Thyroid gland (tissue), 4 donors: ENCODE measurements at places on chromosomes 3 and 15.

GRCh38 chr15:41915255-41915994, 21.6 kb upstream of the SPTBN5 start:
- no peak for DNase-seq

DNA sequence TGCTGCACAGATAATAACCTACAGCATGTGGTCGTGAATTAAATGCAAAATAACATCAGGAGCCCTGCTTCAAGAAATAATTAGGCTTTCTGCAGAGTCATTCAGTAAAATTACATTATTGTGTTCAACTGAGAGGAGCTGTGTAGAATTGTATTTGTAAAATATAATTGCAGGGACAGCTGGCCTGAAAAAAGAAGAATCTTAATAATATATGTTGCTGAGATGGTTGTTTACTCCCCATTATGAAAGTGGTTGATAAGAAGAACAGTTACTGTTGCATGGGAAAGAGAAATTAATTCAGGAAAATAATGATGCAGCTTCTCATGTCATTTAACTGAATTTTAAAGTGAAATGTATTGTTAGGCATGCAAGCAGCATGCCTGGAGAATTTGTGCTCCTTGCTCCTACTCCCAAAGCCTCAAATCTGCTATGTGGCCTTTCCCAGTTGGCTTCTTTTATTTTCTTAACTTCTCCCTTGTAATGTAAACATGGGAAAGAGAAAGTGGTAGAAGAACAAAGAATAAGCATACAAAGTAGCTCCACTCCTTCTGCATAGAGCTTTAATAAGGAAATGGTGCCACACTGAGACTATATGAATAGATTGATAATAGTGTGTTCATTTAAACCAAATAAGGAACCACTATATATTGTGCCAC, 100.1 kb downstream of the VGLL3 start:
- no peak for DNase-seq

DNA sequence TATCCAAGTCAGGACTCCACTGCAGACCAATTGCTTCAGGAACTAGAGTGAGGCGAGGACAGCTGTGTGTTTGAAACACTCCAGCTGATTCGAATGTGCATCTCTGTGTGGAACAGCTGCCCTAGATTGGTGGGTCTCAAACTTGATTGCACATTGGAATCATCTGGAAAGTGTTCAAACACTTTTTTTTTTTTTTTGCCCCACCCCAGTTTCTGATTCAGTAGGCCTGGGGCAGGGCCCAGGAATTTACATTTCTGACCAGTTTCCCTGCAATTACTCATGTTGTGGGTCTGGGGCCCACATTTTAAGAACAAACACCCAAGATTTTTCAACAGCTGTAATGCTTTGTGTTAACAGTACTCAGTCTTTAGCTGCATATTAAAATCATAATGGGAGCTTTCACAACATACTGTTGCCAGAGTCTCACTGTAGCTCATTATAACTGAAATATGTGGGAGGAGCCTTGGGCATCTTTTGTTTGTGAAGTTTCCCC, 156.6 kb downstream of the NR1D2 start:
- no peak for DNase-seq

DNA sequence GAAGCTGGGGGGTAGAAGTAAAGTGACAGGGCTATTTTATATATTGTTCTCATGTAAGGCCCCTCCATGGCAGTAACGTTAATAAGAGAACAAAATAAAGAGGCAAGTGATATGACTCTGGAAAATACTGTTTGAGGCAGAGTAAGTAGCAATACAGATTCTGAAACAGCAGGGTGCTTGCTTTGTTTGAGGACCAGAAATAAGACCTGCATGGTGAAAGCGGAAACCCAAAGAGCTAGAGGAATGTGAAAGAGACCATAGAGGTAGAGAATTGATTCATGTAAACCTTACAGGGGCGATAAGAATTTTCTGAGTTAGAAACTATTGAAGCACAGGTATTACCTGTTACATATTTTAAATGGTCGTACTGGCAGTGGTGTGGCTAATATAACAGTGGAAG, 1517.1 kb downstream of the SI start:
- DNase-seq: no peak

- no peak for DNase-seq
These were observed 355.0 kb downstream of the ERC2 start for GRCh38 chr3:56113231-56113630.

GRCh38 chr15:59879506-59880265, 124.4 kb upstream of the FOXB1 start:
- DNase-seq: no peak

- no peak for DNase-seq
These were observed 40.4 kb downstream of the CACNA1D start for GRCh38 chr3:53534676-53535400.
